ENCODE measurements at places on chromosomes 1 and 21.

GRCh38 chr1:92583821-92584760 lies 97.4 kb upstream of the GFI1 start:
- no peak overlapping the region for H3K4me3 ChIP-seq
- no peaks in the 10 kb centered on the region for H3K27me3 ChIP-seq
- peak; percentile 70 for DNase-seq
- no peak overlapping the region for H3K27ac ChIP-seq

GRCh38 chr1:116900471-116901365 lies 9.0 kb upstream of the PTGFRN start:
- no peaks in the 10 kb centered on the region for H3K4me1 ChIP-seq
- H3K4me3 ChIP-seq: no peak overlapping the region
- no peaks in the 10 kb centered on the region for H3K27me3 ChIP-seq

GRCh38 chr1:192529811-192530210 lies 45.8 kb upstream of the RGS1 start:
- no peaks in the 10 kb centered on the region for H3K27me3 ChIP-seq
- H3K4me3 ChIP-seq: no peak overlapping the region
- H3K4me1 ChIP-seq: no peaks in the 10 kb centered on the region
- no peak overlapping the region for H3K27ac ChIP-seq
- H3K36me3 ChIP-seq: no peaks in the 10 kb centered on the region
- DNase-seq: no peak

DNA sequence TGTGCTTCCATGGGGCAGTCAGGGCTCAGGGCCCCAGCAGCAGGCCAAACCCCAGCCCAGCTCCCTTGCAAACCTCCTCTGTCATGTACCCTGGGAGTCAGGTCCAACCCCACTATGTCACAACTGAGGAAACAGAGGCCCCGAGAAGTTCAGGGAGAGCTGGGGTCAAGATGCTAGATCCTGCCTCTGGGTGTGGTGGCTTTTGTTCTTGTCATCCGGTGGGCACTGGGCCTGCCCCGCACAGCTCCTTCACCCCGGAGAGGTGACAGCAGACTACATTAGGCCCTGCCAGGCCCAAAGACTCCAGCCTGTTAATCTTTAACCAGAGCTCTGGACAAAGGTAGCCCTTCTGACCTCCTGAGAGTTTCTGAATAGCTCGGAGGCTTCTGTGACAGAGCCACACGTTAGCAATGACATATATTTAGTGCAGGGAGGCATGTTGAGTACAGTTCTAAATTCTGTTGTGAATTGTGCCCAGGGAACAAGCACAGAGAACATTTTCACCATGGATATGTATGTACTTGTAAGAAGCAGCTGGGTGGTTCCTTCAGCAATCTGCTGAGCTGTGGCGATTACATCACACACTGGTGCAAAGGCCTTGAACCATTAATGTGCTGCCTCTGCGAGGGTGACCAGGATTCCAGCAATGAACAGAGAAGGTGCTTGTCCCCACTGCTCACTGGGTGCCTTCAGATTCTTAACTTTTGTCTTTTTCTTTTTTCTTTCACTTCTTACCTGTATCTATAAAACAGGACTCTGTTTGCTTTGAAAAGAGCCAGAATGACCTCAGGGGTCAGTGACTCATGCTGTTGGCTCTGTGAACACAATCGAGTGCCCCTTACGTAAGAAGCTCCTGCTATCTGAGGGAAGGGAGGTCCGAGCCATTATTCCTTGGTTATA lies 102.8 kb downstream of the RHOU start:
- H3K27ac ChIP-seq: peak overlapping the region; percentile 45
- H3K4me1 ChIP-seq: peaks cover 29% of the 10 kb centered on the region
- H3K4me3 ChIP-seq: no peak overlapping the region
- no peaks in the 10 kb centered on the region for H3K36me3 ChIP-seq
- DNase-seq: peak; percentile 95
- no peaks in the 10 kb centered on the region for H3K27me3 ChIP-seq

DNA sequence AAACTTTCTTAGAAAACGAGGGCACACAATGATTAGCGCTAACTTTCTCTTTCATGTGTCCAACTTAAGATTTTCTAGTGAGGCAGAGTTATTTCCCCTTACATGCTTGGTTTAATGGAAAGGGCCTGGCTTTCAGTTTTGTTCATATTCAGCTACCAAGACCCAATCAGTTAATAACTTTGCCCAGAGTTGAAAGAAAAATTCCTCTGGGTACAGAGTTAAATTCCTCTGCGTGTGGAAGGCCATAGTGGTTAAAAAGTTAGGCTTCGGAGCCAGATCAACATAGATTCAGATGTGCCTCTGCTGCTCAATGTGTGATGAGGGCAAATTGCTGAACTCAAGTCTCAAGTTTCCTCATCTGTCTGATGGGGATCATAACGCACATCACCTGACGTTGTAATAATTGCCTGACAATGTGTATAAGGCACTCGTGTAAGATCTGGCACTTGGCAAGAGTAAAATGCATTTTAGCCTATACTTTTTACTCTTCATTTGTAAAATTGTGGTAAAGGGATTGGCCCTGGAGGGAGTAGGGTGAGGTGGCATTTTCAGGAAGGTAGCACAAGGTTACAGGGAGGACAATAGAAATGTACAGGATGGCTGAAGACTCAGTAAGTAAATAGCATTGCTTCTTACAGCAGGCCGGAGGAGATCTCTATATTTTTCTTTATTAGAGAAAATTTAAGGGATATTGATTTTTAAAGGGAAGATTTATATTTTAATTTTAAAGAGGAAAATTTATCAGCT lies 103.4 kb downstream of the ROR1 start:
- no peak for DNase-seq
- no peak overlapping the region for H3K4me3 ChIP-seq
- H3K27me3 ChIP-seq: no peaks in the 10 kb centered on the region
- H3K36me3 ChIP-seq: no peaks in the 10 kb centered on the region

GRCh38 chr1:27129225-27129624 lies 25.7 kb downstream of the SLC9A1 start:
- no peak for DNase-seq
- no peak overlapping the region for H3K27ac ChIP-seq
- no peaks in the 10 kb centered on the region for H3K27me3 ChIP-seq

DNA sequence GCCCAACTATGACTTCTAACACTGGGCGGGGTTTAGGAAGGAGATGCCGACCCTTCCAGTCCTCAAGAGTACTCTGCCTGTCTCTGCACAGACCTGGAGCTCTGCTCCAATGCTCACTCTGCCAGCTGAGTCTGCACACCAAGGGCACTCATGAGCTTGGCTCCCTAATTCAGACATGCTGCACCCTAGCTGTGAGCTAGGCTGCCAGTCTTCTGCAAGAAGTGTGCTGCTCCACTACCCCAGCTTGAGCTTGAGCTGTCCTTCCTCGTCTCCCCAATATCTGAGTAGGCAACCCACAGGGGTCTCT lies 13.2 kb downstream of the TP53BP2 start:
- H3K27ac ChIP-seq: no peak overlapping the region
- no peak overlapping the region for H3K4me3 ChIP-seq
- no peaks in the 10 kb centered on the region for H3K36me3 ChIP-seq
- peaks cover 9% of the 10 kb centered on the region for H3K4me1 ChIP-seq
- DNase-seq: no peak

DNA sequence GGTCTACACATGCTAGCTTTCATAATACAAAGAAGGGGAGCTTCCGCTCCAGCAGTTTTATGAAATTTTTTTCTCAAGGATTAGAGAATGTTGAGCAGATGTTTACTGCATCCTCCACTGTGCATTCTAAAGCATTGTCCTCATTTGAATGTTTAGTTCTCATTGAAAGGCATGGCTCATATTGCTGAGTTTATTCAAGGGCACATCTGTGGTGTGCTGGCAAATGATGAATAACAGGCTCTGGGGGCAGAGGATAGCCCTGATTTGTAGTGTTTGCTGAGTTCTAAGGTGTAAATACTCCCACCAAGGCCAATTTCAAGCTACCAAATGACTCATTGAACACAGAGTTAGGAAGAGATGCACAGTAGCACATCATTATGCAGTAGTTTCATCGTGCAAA lies 303.2 kb upstream of the FAM78B start:
- no peak for DNase-seq
- H3K27ac ChIP-seq: no peak overlapping the region
- no peaks in the 10 kb centered on the region for H3K4me1 ChIP-seq

- H3K4me3 ChIP-seq: no peak overlapping the region
- no peaks in the 10 kb centered on the region for H3K36me3 ChIP-seq
- peaks cover 3% of the 10 kb centered on the region for H3K4me1 ChIP-seq
- DNase-seq: no peak
- no peaks in the 10 kb centered on the region for H3K27me3 ChIP-seq
These were observed 15.2 kb upstream of the KDM4A start for GRCh38 chr1:43634721-43635120.

GRCh38 chr1:54564312-54565112 lies 16.5 kb downstream of the ACOT11 start:
- no peaks in the 10 kb centered on the region for H3K36me3 ChIP-seq
- H3K4me1 ChIP-seq: peaks cover 7% of the 10 kb centered on the region
- H3K4me3 ChIP-seq: no peak overlapping the region
- no peak overlapping the region for H3K27ac ChIP-seq
- DNase-seq: no peak

DNA sequence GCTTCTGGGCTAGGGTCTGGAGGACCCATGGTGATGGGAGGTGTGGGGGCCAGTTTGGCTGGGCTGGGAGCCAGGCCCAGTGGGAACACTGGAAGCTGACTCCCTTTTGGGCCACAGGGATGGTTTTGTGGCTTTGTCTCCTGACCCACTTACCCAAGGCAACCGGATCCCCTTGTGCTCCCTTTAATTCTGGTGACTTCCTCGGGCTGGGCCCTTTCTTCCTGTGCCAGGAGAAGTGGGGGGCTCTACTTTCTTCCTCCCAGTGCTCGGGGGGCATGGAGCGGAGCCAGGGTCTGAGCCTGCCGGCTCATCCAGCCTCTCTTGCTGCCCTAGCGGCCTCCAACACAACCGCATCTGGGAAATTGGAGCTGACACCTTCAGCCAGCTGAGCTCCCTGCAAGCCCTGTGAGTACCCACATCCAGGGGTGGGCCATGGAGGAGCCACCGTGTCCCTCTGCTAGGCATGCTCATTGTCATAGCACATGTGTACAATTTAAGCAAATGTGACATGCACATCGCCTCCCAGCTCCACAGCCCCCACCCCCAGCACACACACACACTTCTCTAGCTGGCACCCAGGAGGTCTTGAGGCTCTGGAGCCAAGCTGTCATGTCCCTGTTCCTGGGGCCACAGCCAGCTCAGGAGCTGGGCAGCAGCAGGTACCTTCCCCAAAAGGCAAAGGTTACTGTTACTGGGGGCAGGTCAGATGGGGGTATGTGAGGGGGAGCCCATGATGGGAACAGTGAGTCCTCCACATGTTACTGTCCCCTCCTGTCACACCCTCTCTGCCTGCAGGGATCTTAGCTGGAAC lies 35.0 kb downstream of the UBE2T start:
- no peak overlapping the region for H3K4me3 ChIP-seq
- H3K36me3 ChIP-seq: no peaks in the 10 kb centered on the region
- H3K4me1 ChIP-seq: peaks cover 2% of the 10 kb centered on the region
- no peak for DNase-seq
- no peaks in the 10 kb centered on the region for H3K27me3 ChIP-seq

DNA sequence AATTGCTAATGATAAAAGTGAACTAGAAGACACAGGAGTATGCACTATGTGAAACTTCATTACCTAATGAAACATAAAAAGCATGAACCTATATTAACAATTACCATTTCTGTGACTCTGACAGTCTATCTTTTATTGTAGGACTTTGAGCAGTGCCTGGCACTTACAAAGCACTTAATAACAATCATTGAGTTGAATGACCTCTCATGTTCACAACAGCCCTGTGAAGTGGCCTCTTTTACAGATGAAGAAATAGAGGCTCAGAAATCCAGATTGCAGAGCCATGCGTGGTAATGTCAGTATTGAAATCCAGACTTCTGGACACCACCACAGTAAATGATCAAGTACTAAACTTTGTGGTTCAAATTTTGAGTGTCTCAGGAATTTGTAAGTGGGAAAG lies 326.4 kb downstream of the NTNG1 start:
- no peaks in the 10 kb centered on the region for H3K27me3 ChIP-seq
- H3K27ac ChIP-seq: no peak overlapping the region
- no peak for DNase-seq
- H3K4me3 ChIP-seq: no peak overlapping the region
- H3K36me3 ChIP-seq: no peaks in the 10 kb centered on the region

- H3K4me3 ChIP-seq: no peak overlapping the region
- DNase-seq: no peak
- no peaks in the 10 kb centered on the region for H3K27me3 ChIP-seq
- no peaks in the 10 kb centered on the region for H3K36me3 ChIP-seq
These were observed 32.8 kb upstream of the ZNF281 start for GRCh38 chr1:200442537-200443156.

GRCh38 chr1:100152271-100152670 lies 19.3 kb downstream of the TRMT13 start:
- H3K4me1 ChIP-seq: no peaks in the 10 kb centered on the region
- no peak for DNase-seq
- no peaks in the 10 kb centered on the region for H3K27me3 ChIP-seq
- H3K4me3 ChIP-seq: no peak overlapping the region

DNA sequence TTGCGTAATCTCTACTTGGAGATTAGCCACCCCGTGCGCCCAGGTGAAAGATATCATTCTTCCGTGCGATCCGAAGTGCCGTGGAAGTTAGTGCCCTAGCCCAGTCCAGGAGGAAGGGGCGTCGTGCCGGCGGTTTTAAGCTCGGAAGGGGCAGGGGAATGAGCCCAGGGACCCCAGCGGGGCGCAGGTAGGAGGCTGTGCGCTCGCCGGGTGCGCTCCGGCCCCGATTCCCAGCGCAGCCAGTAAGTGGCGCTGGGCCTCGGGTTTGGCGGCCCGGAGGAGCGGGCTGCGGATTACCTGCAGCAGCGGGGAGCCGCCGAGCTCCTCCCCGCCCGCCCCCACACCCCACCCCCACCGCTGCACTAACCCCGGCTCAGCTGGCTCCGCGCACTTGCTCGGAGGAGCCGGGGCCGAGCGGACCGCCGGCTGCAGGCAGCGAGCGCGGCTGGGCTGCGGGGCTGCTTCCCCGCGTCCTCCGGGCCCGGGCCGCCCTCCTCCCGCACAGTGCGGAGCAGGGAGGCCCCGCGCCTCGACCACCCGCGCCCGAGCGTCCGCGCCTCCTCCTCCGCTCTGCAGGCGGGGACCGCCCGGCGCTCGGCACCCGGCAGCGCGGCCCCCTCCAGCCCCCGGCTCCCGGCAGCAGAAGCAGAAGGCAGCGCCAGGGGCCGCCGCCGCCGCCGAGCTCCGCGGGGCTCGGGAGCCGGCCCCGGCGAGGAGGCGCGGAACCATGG lies at the start of gene RYR2:
TSS of gene RYR2 (plus strand) at position 390 of the 731 bp plus-strand sequence. CDS start at position 728, 338 bp downstream.
- peaks cover 16% of the 10 kb centered on the region for H3K4me1 ChIP-seq
- no peak for DNase-seq
- H3K36me3 ChIP-seq: no peaks in the 10 kb centered on the region
- H3K27ac ChIP-seq: no peak within 1 kb of the TSS
- H3K4me3 ChIP-seq: no peak within 1 kb of the TSS
- peaks cover 45% of the 10 kb centered on the region for H3K27me3 ChIP-seq

DNA sequence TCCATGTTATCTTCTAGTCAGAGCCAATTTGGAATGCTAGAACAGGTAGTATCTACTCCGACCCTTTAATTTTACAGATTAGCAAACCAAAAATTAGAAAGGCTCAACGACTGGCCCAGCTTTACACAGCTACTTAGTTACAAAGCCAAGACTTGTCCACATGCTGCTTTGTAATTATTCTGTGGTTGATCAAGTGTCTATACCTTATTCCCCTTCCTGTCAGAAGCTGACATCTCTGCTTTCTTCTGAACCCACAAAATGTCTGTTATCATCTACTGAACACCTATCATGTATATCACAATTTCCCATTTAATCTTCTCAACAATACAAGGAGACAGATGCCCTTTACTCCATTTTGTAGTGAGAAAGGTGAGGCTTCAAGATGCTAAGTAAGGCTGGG lies 15.6 kb downstream of the TGFBR3 start:
- H3K36me3 ChIP-seq: peaks cover 51% of the 10 kb centered on the region
- H3K4me3 ChIP-seq: no peak overlapping the region
- H3K27ac ChIP-seq: no peak overlapping the region
- no peaks in the 10 kb centered on the region for H3K27me3 ChIP-seq
- H3K4me1 ChIP-seq: peaks cover 8% of the 10 kb centered on the region
